ENCODE measurements at places on chromosomes 6 and 20.

DNA sequence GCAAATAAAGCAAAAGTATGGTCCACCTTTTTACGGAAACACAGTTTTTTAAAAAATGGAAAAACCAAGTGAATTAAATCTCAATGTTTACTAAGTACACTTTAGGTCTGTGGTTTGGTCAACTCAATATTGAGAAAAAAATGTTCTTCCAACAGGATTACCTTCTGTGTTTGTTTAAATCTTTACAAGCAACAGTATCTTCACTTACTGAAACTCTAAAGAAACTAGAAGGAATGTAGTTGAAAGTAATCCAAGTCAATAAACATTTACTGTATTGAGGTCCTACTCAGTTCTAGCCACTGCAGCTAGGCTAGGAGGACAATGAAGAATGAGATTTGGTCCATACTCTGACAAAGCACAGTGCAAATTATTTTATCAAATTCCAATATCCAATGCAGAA is 80.1 kb downstream of the ASCC3 start:
- DNase-seq: no peak

GRCh38 chr6:169289257-169289618 is 35.6 kb upstream of the THBS2 start:
- no peak for DNase-seq

DNA sequence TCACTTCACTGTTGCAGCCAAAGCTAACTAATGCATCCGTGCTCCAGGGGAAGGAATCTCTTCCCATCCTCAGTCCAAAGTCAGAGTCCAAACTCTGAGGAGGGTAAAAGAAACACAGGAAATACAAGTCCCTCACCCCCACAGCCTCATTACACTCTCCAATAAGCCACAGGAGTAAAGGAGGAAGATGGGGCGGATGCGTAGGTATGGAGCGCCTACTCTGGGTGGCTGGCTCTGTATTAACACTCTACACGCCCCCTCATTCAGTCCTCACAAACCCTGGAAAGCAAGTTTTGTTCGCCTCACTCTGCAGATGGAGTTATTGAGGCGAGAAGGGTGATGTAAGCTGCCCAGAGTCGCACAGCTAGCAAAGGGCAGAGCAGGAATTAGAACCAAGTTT is 242.9 kb downstream of the NRN1 start:
- no peak for DNase-seq

DNA sequence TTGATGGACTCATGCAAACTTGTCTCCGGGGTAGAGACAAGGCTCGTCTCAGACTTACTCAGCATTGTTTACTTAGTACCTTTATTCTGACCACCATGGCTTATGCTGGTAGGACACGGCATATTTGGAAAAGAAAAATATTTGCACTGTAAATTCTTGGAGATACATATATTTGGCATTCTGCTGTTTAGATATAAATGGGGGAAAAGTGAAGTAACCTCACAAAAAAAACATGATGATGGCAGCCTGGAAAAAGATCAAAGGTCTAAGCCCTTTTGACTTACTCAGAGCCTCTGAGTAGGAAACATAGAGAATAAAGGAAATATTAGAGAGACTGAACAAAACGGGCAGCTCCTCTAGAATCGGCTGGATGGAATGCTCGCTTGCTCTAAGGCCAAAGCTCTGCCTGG is 32.5 kb downstream of the PDE10A start:
- DNase-seq: no peak

GRCh38 chr20:50926530-50926929 is 4.7 kb downstream of the ADNP start:
- DNase-seq: no peak

GRCh38 chr6:14660806-14661579 is 543.4 kb downstream of the CD83 start:
- DNase-seq: no peak

DNA sequence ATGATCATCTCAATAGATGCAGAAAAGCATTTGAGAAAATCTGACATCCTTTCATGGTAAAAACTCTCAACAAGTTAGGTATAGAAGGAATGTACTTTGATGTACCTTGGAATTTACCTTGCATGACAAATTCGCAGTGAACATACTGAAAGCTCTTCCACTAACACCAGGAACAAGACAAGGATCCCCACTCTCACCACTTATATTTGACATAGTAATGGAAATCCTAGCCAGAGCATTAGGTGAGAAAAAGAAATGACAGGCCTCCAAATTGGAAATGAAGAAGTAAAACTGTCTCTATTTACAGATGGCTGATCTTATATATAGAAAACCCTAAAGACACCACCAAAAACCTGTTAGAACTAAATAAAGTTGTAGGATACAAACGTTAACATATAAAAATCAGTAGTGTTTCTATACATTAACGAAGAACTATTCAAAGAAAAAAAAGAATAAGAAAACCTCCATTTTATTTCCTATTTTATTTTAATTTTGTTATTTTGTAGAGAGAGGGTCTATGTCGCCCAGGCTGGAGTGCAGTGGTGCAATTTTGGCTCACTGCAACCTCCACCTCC is 26.9 kb downstream of the PCNA start:
- DNase-seq: no peak

GRCh38 chr6:47446669-47447330 is 30.8 kb upstream of the CD2AP start:
- DNase-seq: no peak

- no peak for DNase-seq
Measured at GRCh38 chr6:147855803-147856482, 347.5 kb downstream of the SAMD5 start.

Measured in stimulated activated CD4-positive, alpha-beta T cell treated with anti-CD3 and anti-CD28 coated beads, TNF-alpha, amount 100 ng/mL, for 1 hour (primary cell).